Large intestine (tissue), 12 donors: ENCODE measurements at places on chromosomes 13 and 19. TPM values are rescaled to one million over a fixed set of nuclear protein-coding genes. Genes with fewer than 3 reads are reported as not detected.

Gene CD70
- polyA plus RNA-seq, result not detected

Gene CCL25
- 1,345 TPM for polyA plus RNA-seq

Gene MAP2K7
- polyA plus RNA-seq, result 28.5 TPM

GRCh38 chr19:19410553-19411550 lies 5.4 kb downstream of the GATAD2A start:
- H3K27me3 ChIP-seq, result no peaks in the 10 kb centered on the region
- H3K36me3 ChIP-seq, result no peaks in the 10 kb centered on the region
- no peak for DNase-seq
- no peak overlapping the region for H3K4me3 ChIP-seq
- H3K4me1 ChIP-seq, result peaks cover 26% of the 10 kb centered on the region

DNA sequence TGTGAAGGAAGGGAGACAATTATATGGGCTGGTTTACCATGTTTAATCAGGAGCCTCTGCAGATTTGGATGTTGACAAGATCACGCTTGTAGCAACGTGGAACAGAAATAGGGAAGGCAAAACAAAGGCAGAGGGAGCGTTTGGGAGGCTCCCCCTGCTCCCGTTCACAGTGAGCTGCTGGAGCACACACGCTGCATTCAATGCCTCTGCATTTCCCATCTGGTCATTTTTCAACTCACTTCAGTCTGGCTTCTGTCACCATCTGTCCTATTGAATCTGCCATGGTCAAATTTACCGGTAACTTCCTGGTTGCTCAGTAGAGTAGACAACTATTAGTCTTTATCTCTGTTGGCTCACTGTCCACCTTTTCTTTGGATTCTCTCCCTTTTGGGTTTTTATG lies 91.0 kb downstream of the NHLRC3 start:
- H3K36me3 ChIP-seq, result no peaks in the 10 kb centered on the region
- no peaks in the 10 kb centered on the region for H3K27me3 ChIP-seq
- H3K4me3 ChIP-seq, result no peak overlapping the region
- no peak overlapping the region for H3K27ac ChIP-seq

Gene IL11
- 0.66 TPM for polyA plus RNA-seq

GRCh38 chr19:48560095-48560530 lies 8.1 kb downstream of the SULT2B1 start:
- no peaks in the 10 kb centered on the region for H3K27me3 ChIP-seq
- H3K36me3 ChIP-seq, result no peaks in the 10 kb centered on the region
- DNase-seq, result no peak
- H3K4me3 ChIP-seq, result no peak overlapping the region

DNA sequence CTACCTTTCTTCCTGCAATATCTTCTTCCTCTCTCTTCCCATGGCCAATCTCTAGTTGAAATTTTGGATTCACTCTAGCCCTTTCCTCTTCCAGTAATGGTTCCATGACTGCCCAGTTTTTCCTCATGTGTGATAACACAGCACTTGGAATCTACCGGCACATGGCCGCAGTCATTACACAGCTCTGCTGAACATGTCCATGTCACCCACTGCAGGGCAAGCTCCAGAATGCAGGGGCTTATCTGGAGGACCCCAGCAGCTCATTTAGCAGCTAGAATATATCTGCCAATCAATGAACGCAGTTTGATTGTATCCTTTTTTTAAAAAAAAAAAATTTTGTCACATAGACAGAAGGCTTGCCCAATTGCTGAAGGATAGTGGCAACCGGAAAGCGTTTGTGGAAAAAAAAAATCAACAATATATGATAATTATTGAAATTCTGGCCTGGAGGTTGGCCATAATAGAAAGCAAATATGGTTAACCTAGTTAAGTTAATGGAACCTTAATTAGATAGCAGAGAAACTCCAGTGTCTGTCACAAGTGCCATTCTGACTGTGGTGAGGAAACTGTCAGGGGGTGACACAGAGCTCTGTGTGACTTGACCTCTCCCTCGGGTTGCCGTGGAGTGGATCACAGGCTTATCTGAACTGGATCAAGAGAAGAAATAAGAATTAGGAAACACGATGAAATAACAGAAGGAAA lies 426.7 kb downstream of the LIG4 start:
- H3K27me3 ChIP-seq, result no peaks in the 10 kb centered on the region
- no peak overlapping the region for H3K4me3 ChIP-seq
- H3K27ac ChIP-seq, result no peak overlapping the region
- no peak for DNase-seq
- H3K4me1 ChIP-seq, result no peaks in the 10 kb centered on the region

Gene PIAS4
- polyA plus RNA-seq, result 26.8 TPM

GRCh38 chr19:1407528-1408299 lies at the start of gene DAZAP1:
Gene DAZAP1 (plus strand): TSS chr19:1407586. CDS start chr19:1407774, 188 bp downstream.
- H3K4me3 ChIP-seq, result peak within 1 kb of the TSS; percentile 97
- no peak for DNase-seq

Gene RGL3
- polyA plus RNA-seq, result 5.3 TPM

DNA sequence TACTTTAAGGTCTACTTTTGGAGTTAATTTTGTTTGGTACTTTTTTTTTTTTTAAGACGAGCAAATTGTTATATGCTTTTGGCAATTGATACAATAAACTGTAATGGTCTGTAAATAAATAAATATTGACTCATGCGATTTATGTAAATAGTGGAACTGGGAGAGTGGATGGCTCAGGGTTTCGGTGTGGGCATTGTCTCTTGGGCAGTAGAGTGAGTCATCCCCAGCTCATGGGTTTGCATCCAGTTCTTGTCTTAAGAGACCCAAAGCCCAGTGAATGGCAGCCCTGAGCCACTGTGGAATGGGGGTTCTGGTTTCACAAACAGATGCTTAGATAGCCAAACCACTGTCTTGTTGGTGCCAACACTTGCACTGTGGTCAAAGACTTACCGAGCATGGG lies 33.0 kb downstream of the FGF9 start:
- no peaks in the 10 kb centered on the region for H3K4me1 ChIP-seq
- H3K27me3 ChIP-seq, result no peaks in the 10 kb centered on the region
- no peak overlapping the region for H3K4me3 ChIP-seq
- peaks cover 12% of the 10 kb centered on the region for H3K36me3 ChIP-seq
- no peak for DNase-seq
- H3K27ac ChIP-seq, result no peak overlapping the region

- H3K27ac ChIP-seq, result no peak overlapping the region
- H3K27me3 ChIP-seq, result peaks cover 49% of the 10 kb centered on the region
- peak overlapping the region; percentile 23 for H3K4me3 ChIP-seq
- no peaks in the 10 kb centered on the region for H3K36me3 ChIP-seq
- peaks cover 6% of the 10 kb centered on the region for H3K4me1 ChIP-seq
- no peak for DNase-seq
Measured at GRCh38 chr13:102400675-102401145, 1.1 kb downstream of the FGF14 start.
